ENCODE measurements at places on chromosomes 3 and 15. TPM values are rescaled to one million over a fixed set of nuclear protein-coding genes. Genes with fewer than 3 reads are reported as not detected.

RHOV gene
- total RNA-seq = 0.23 TPM

IL17RE gene
- not detected for total RNA-seq

GOLGA6B gene
- total RNA-seq = not detected

LRRC15 gene
- not detected for total RNA-seq

EFHB gene
- 1.8 TPM for total RNA-seq

MYO9A gene
- total RNA-seq = 10.2 TPM

SLC9C1 gene
- total RNA-seq = not detected

ZBED2 gene
- 7.1 TPM for total RNA-seq

All from Caki2 (cell line).